ENCODE measurements at places on chromosomes 7 and 10.

GRCh38 chr7:138243430-138243829 lies 167.2 kb downstream of the AKR1D1 start:
- no peak for DNase-seq

DNA sequence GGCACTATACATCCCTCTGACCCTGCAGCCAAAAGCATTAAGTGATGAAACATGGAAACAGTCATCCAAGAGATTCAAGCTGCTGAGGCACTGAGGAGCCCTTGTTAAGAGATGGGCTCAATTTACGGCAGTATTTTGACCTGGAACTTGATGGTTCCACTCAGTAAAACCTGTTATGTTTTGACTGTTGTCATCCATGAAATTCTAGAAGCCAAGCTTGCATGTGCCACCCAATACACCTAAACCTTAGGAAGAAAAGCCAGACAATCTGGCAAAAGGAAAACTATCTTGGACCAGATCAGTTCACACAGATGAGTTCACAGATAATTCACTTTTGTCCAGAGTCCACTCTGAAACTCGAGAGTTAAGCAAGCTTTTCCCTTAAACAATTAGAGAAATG lies 53.2 kb downstream of the ICA1 start:
- DNase-seq, result no peak

DNA sequence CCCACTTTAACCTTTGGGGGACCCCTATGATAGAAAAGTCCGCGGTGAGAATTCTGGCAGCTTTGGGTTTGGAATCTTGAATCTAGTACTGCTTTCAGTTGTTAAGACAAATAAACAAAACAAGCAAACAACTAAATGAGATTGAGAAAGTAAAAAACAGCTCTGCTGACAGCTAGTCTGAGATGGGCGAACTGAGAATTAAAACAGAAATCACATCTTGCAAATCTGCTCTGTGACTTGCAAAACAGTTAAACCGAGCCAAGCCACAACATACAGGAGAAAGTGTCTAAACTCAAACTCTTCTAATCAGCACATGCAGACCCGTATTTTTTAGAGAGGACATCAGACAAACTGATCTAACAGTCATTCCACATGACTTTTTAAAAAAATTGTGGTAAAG lies 110.4 kb downstream of the SH2D4B start:
- DNase-seq, result no peak

DNA sequence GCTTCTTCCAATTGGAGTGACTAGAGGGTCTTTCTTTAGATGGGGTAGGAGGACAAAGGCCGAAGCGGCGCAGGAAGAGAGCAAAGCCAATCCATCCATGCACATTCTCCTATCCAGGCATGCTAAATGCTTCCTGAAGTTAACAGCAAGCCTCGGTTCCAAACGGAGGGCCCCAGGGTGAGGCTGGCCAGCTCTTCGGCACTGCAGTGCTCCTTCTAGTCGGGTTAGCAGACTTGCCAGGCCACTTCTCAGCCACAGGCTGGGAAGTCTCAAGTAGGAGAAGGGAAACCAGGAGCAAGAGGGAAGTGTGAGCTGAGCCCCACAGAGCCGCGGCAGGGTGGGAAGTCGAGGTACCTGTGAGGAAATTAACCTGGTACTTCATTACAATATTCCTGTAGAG lies 253.8 kb upstream of the INHBA start:
- DNase-seq, result no peak

DNA sequence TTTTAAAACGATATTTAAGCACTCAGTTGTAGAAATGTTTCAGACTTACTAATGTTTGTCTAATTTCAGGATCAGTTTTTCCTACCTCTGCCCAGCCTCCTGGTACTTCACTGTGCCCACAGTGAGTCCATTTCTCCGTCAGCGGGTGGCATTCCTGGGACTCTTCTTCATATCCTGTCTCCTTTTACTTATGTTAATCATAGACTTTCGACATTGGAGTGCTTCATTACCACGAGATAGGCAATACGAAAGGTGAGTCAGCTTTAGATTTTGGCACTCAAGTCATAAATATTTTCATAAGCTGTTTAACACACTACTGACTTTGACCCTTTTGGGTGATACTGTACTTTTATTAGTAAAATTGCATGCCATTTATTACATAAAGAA lies 2.1 kb downstream of the ENTPD7 start:
- DNase-seq, result peak; percentile 55

GRCh38 chr10:59577984-59578383 lies 131.7 kb downstream of the SLC16A9 start:
- DNase-seq, result no peak

GRCh38 chr10:74039561-74040145 lies 41.7 kb downstream of the VCL start:
- DNase-seq, result no peak

GRCh38 chr10:44743535-44743934 lies 167.6 kb upstream of the TMEM72 start:
- no peak for DNase-seq

DNA sequence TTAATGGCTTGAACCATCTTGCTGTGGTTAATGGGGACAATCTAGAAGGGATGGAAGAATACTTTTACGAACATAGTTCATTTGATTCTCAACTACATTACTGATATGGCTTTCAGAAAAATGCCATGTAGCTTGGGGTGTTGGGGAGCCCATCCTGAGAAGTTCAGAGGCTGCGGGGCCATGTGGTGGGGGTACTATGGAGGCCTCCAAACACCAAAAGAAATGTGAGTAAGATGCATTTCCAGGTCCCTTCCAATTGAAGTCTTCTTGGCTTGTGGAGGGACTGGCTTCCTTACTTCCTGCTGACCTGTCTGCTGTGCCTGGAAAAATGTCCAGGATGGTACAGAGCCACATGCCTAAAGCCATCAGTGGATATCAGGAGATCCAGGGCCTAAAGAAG lies 1.6 kb upstream of the MBL2 start:
- no peak for DNase-seq

DNA sequence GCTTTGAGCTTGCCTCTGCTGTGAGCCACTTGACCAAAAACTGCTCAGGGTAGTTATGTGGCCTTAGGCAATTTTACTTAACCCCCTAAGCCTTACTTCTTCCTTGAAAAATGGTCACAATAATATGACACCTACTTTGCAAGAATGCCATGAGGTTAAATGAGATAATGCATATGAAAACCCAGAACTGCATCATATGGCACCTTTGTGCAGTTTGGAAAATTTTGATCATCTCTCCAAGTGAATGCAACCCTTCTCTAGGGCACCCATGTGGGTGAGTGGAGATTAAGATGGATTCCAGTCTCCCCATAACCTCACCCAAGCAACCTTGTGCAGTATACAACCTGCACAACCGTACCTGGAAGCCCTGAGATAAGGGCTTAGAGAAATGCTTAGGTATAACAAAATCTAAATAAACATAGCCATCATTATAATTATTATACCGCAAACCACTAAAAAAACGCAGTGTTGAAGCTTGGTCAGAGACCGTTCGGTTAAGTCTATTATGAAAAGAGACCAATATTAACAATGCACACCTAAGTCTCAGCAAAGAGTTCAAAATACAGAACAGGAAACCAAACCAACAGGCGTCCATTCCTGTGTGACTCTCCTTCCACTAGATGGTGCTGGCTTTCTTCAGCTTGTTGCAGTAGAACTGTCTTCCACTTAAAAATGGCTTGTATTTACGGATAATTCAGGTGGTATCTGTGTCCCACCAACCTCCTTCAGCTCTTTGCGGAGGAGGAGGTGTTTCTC lies 21.0 kb upstream of the ASB15 start:
- no peak for DNase-seq

DNA sequence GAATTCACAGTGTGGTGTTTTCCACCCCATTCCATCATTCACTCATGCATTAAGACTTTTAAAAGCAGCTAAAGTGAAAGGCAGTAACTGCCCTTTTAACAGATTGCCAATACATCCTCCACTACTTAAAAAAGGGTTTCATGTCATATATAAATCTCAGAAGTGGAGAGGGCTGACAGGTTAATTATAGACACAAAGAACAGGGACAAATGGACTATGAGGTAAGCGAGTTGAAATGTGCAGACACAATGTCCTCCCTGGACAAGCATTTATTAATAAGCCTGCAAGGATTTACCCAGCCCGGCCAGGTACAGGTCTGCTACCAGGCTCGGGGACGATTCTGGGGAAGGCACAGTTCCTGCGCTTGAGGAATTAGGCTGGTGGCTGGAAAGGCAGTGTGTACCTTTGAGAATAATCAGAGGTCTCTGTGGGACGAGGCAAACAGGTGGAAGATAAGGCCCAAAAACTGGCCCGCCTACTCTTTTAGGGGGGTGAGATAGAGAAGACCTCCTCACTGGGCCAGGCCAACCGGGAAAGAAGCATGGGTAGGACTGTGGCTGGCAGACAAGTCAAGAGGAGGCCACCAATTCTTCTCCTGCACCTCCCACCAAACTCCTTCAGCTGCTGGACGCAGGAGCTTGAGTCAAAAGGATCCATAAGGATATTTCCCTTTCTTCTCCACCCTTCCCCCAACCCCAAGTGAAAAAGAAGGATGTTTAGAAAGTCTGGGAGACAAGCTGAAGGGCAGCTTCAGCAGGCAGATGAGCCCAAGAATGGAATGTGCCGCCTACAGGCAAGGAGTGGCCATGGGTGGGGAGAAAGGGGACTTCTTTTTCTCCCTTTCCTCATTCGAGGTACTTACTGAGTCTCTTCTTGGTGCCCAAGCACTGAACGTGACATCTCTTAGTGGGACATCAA lies 1.5 kb downstream of the PDLIM1 start:
- DNase-seq, result no peak

GRCh38 chr10:106874604-106874889 lies 290.0 kb downstream of the SORCS1 start:
- no peak for DNase-seq

- DNase-seq, result no peak
Observed at GRCh38 chr7:140539461-140539860, 60.2 kb upstream of the MKRN1 start.

DNA sequence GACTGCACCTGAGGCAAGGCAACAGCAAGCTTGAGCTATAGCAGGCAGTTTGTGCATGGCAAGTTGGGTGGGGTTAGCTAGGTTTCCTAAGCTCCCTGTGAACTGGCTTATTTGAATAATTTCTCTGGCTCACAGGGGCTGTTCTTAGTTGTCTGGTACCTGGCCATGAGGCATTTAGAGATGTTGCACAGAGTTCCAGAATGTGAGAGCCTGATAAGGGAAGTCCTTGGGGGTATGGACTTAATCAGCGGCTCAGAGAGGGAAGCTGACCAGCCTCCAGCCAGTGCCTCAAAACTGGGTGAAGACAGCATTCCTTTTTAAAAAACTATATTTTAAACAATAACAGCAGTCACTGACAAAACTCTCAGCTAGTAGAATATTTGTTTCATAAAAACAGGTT lies 307.4 kb downstream of the FZD1 start:
- no peak for DNase-seq

DNA sequence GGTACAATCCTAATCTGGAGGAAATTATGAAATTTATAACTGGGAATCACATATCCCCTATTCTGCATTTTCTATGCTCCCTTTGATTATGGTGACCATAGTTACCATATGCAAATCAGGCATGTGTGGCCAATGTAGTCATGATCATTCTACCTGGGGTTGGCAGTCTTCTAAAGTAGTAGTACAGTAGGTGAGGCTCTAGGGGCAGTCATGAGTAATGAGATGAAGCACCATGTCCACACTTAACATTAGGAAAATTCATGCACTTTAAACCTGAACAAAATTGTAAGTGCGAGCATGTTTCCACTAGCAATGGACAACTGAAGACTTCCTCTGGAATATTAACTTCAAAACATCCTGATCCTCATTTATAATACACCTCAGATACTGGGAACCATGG lies 545.9 kb downstream of the SUGCT start:
- DNase-seq, result peak; percentile 31

GRCh38 chr7:128735436-128735835 lies 3.7 kb upstream of the CALU start:
- DNase-seq, result no peak

GRCh38 chr10:131427281-131427680 lies 115.8 kb upstream of the TCERG1L start:
- no peak for DNase-seq
